ENCODE measurements at places on chromosomes 6 and 20.

- DNase-seq = no peak
Observed at GRCh38 chr6:135066397-135066796, 11.8 kb upstream of the HBS1L start.

GRCh38 chr20:17594443-17594842, 24.6 kb downstream of the DSTN start:
- DNase-seq = no peak

- no peak for DNase-seq
Observed at GRCh38 chr6:13355999-13356785, 27.9 kb upstream of the TBC1D7 start.

DNA sequence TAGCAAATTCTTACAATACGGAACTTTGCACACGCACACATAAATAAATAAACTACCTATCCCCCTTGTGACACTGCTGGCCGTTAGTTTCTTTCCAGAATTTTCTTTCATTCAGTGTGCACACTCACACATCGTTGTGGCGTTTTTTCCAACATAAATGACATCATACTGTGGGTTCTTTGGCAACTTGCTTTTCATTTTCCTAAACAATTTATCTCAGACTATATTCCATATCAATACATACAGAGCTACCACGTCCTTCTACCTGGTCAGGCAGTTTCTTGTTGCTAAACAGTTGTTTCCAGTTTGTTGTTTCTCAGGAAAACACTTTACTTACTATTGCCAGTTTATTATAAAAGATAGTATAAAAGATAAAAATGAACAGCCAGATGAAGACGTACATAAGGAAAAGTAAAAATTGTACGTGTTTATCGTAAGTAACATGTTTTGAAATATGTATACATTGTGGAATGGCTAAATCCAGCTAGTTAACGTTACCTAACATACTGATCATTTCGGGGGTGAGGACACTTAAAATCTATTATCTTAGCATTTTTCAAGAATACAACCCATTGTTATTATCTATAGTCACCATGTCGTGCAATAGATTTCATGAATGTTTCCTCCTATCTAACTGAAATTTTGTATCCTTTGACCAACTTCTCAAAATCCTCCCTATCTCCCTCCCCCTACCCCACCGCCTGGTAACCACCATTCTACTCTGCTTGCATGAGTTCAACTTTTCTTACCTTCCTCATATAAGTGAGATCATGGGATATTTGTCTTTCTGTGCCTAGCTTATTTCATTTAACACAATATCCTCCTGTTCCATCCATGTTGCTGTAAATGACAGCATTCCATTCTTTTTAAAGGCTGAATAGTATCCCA, 1.2 kb upstream of the TP53RK start:
- DNase-seq = no peak

DNA sequence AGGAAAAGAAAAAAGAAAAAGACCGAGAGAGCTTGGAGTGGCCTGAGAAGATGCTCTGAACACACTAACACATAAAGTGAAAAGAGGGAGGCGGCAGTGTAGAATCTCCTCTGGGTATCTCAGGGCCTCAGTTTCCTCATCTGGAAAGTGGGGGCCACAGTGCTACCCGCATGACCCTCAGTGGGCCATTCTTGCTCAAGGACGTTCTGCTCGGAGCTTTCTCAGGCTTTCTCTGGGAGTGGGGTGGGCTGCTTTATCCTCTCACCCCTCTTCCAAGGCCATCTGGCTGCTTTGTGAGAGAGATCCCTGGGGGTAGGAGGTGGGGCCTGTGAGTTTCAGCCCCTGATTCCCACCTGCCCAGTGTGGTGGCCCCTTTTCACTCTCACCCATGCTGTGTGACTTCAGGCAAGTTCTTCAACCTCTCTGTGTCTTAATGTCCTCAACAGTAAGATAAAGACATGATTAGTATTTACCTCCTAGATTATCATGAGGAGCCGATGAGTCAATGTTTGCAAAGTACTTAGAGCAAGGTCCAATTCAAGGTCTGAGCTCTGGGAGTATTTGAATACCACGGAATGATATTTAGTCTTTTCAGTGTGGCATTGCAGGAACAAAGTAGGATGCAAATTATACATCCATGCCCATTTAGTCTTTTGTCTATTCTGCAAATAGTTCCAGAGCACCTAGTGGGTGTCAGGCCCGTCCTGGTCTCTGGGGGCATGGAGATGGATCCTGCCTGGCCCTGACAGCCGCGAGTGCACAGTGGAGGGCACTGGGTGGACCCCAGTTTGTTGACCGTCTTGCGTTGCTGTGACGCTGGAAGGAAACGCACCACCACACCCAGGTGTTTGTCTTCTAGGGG, 34.3 kb downstream of the SRC start:
- DNase-seq = no peak

GRCh38 chr6:111195656-111196055, 108.4 kb downstream of the SLC16A10 start:
- no peak for DNase-seq

DNA sequence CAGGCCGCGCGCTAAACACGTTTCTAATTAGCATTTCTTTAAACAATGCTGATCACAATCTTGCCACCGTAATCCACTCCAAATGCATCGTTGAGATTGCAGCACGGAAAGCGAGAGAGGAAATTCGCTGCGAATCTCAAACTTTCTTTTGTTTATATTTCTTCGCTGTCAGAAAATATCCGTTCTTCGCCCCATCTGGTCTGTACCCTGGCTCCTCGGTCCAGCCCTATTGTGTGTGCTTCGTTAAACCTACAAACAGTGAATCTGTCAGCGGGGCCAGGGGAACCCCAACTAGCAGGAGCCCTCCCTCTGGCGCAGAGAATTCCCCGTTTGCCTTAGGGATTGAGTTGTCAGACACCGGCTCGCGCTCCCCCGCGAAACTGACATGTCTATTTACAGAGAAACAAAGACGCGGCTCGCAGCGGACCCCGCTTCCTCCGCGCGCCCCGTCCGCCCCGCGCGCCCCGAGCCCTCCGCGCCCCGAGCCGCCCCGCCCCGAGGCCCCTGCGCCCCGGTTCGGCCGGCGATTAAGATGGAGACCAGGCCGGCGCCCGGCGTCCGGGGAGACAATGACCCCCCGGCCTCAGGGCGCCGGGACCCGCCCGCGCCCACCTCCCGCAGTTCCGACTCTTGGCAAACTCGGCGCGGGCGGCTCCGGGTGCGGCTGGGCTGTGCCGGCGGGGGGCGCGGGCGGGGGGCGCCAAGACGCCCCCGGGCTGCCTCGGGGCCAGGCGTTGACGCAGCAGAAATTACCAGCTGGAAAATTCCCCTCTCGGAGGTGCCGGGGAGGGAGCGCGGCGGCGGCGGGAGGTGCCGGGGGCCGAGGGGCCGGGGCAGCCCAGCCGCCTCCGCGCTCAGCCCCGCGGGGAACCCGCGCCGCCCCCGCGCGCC, 874 bp downstream of the ZBTB46 start:
- DNase-seq = peak; percentile 19
